ENCODE measurements at places on chromosomes 16 and 17.
A peak's percentile ranks its signal among the peaks of the same experiment; 100 is the strongest.

DNA sequence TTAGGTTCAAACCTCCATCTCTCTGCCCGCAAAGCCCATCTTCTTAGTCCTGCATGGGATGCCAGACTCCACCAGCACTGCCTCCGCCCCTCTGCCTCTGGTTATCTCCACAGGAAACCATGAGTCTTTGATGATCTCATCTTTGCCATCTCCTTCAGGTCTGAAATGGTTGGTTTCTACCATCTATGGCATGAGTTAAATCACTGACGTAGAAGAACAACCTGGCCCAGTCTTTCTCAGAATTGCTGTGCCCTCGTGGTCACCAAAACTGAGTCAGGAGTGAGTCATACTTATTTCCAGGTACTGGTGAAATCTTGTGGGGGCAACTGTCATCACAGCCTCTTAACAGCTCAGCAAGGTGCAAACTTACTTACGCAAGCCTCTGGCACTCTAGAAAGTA lies 468.7 kb upstream of the C16orf82 start:
- H3K36me3 ChIP-seq: no peaks in the 10 kb centered on the region
- peak overlapping the region; percentile 91 for H3K27ac ChIP-seq
- DNase-seq: no peak
- no peaks in the 10 kb centered on the region for H3K27me3 ChIP-seq

- no peaks in the 10 kb centered on the region for H3K27me3 ChIP-seq
- no peak for DNase-seq
- no peak overlapping the region for H3K27ac ChIP-seq
- no peak overlapping the region for H3K4me3 ChIP-seq
These were observed 194.4 kb downstream of the ANKFN1 start for GRCh38 chr17:56347639-56348038.

GRCh38 chr16:65200857-65201256 lies 79.0 kb upstream of the CDH11 start:
- no peaks in the 10 kb centered on the region for H3K27me3 ChIP-seq
- H3K27ac ChIP-seq: no peak overlapping the region
- no peaks in the 10 kb centered on the region for H3K36me3 ChIP-seq

- no peaks in the 10 kb centered on the region for H3K27me3 ChIP-seq
- H3K36me3 ChIP-seq: no peaks in the 10 kb centered on the region
- DNase-seq: no peak
- no peak overlapping the region for H3K27ac ChIP-seq
- no peak overlapping the region for H3K4me3 ChIP-seq
- no peaks in the 10 kb centered on the region for H3K4me1 ChIP-seq
These were observed 455.1 kb downstream of the XYLT1 start for GRCh38 chr16:17015702-17016101.

DNA sequence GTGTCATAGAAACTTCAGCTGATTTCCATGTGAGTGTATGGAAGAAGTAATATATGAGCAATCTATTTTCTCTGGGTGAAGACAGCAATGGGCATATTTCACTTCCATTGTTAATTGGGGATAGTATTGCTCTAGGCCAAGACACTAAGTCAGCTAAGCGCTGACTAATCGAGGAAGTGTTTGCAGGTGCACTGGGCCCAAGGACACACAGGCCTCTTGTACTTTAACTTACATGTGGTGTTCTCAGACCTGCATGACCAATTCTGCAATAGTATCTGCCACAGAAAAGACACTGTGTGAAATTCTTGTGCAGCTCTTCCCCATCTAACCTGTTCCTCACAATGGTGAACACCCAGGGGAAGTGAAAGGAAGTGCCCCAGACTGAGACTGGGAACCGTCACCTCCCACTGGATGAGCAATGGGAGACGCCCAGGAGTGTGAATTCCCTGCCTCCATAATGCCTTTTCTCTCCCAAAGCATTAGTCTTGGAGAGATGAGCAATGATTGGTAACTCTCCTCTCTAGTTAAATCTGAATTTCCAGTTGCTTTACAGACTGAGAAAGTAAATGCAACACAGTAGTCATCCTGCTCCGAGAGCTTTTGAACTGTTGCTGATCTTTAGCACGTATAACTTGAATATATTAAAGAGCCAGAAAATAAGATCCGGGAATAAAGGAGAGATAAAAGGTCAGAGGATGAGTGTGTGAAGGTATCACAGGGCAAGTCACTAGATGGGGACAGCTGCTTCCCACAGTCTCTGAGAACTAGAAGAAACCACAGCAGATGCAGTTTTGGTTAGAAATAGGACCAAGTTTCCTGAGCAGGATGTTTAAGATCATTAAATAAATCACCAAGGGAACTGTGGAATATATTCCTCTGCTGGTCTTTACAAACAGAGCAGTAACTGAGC lies 82.6 kb downstream of the CDK5R1 start:
- no peaks in the 10 kb centered on the region for H3K36me3 ChIP-seq
- no peak overlapping the region for H3K4me3 ChIP-seq
- peaks cover 8% of the 10 kb centered on the region for H3K4me1 ChIP-seq

DNA sequence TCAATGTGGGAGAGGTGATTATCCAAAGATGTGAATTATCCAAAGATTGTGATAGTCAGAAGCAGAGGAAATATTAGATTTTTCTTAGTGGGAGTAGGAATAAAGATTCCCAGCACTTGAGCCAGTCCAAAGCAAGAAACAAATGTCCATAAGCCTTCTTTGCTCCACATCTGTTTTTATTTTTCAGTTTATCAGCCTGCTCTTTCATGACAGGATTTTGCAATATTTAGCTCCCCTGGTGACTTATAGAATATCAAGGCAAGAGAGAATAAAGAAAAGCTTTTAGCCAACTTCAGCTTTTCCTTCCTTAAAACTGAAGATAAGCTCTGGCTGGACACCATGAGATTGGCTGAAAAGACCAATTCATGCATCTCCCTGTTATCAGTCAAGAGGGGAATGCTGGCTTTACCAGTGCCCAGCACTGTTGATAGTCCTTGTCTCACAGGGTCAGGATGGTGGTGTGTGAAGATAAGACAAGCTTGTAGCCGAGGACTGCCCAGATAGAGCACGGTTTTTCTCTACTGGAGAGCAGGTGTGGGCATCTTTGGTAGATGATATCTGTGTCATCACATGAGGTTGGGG lies 706.5 kb downstream of the KCNJ2 start:
- H3K4me3 ChIP-seq: no peak overlapping the region
- H3K36me3 ChIP-seq: no peaks in the 10 kb centered on the region
- DNase-seq: no peak
- no peak overlapping the region for H3K27ac ChIP-seq
